ENCODE measurements at places on chromosomes 1 and 21.

GRCh38 chr1:108533351-108534083 lies 26.4 kb upstream of the EEIG2 start:
- no peak for DNase-seq

DNA sequence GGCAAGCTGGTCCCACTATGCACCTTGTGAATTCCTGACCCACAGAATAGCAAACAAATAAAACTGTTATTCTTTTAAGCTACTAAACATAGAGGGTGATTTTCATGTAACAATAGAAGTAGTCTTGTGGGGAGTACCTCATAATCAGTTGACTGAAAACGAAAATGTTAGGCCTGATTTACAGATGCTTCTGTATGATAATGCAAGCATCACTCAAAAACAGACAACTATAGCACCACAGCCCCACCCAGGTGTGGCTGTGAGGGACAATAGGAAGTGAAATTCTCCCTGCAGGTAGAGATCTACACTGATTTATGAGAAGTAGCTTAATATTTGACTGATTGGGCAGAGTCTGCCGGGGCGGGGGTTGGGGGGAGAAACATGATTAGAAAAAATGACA lies 26.5 kb upstream of the KRTAP19-8 start:
- no peak for DNase-seq

DNA sequence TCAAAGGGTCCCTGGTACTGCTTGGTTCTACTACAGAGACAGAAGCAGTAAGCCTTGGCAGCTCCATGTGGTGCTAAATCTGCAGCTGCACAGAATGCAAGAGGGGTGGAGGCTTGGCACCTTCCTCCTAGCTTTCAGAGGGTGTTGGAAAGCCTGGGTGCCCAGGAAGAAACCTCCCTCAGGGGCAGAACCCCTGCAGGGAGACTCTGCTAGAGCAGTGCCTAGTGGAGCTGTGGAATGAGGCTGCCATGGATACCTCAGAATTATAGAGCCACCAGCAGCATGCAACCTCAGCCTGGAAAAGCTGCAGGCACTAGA lies 76.2 kb upstream of the TLR5 start:
- no peak for DNase-seq

DNA sequence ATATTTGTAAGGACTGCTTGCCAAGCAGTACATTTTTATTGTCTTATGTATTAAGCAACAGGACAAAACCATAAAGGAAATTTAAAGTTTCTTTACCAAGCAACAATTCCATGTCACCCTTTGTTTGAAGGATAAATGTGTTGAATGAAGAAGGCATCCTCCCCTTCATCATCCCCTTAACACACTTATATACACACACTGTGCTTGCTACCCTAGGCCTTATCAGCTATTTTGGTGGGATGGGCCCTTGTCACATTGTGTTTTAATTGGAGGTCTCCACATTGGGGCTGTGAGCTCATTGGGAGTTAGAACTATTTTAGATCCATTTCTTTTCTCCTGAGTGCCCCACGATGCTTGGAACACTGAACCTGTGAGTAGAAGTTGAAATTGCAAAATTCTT lies 1.9 kb downstream of the VANGL1 start:
- no peak for DNase-seq

DNA sequence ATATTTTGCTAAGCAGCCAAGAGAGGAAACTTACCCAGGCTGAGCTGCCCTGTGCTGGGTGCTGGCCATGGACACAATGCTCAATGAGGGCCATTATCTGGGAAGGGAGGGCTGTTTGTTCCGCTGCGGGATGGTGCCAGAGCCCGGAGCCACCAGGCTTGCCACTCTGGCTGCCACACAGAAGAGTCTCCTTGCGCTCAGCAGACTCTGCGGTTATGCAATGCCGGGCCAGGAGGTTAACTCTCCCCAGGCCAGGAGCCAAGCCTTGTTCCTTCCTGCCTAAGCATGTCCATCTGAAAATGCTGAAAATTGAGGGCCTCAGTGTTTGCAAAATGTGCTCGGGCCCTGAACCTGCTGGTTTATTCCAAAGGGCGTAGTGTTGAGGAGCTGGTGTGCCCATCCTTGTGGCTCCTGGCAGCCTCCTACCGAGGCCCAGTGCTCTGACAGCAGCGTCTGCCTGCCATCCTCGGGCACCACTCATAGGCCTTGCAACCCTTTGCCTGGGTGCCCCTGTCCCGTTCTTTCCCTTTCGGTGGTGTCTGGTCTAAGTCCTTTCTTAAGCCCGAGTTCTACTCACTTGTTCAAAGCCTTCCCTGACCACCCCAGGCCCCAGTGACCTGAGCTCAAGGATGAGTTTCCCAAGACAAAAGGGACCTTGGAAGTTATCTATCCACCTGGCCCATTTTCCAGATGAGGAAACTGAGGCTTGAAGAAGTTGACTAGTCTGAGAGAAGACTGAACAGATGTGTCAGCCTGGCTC lies 133.8 kb upstream of the EDN2 start:
- DNase-seq = no peak

DNA sequence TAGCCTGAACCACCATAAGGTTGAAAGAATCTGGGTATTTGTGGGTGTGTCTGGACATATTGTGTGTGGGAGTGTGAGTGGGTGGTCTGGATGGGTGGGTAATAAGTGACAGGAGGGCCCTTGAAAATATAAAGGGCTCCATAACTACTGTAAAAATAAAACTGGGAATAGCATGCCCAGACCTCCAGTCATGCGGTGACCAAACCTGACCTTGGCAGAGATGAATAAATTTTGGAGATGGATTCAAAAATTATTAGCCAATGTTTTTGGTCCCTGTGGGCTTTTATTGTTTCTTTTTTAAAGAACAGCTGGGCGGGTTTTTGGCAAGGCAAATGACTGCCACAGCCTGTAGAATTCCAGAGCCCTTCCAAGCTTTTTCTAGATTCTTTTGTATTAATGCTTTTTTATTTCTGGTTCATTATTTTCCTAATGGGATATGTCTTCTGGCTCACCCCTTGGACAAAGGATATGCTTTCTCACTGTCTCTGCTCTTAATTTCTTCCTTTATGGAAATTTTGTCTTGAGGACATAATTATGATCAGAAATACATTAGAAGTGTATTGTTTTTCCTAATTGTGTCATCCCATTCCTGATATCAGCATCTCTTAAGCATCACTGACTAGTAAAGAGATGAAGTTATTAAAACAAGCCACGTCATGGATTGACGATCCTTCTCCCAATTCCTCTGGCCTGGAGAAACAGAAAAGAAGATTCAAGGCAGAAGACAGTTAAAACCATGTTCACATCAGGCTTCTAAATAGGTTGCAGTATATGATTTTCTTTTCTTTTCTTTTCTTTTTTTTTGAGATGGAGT lies 69.5 kb downstream of the NTMT2 start:
- DNase-seq = no peak

GRCh38 chr1:55275941-55276341 lies 60.8 kb upstream of the USP24 start:
- no peak for DNase-seq

Data from stimulated activated CD4-positive, alpha-beta T cell treated with anti-CD3 and anti-CD28 coated beads, Interleukin-12 subunit alpha, Interleukin-12 subunit beta, amount 100 ng/mL, for 24 hours (primary cell).